ENCODE measurements at places on chromosomes 11 and 22.

GRCh38 chr11:72292106-72292785 is 48.3 kb upstream of the PHOX2A start:
- H3K27me3 ChIP-seq = no peaks in the 10 kb centered on the region
- no peak overlapping the region for H3K27ac ChIP-seq
- H3K4me3 ChIP-seq = no peak overlapping the region
- no peak for DNase-seq
- no peaks in the 10 kb centered on the region for H3K4me1 ChIP-seq

DNA sequence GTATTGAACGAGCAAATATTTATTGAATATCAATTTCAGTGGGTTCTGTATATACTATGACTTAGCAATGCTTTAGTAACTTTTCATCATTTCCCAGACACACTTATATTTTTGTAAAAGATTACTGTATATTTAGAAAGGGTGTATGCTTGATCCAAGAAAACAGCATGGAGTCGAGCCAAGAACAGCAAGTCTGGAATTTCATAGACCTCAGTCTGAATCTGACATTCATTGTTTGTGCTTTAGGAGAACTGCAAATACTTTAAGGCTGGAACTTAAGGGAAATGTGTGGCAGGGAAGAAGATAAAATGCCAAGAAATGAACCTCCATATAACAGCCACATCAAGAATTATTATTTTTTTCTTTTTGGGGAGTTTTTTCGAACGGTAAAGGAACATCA is 1156.8 kb downstream of the LRRC4C start:
- DNase-seq = no peak
- no peaks in the 10 kb centered on the region for H3K27me3 ChIP-seq
- H3K4me1 ChIP-seq = no peaks in the 10 kb centered on the region
- no peak overlapping the region for H3K27ac ChIP-seq
- no peaks in the 10 kb centered on the region for H3K36me3 ChIP-seq
- H3K4me3 ChIP-seq = no peak overlapping the region

DNA sequence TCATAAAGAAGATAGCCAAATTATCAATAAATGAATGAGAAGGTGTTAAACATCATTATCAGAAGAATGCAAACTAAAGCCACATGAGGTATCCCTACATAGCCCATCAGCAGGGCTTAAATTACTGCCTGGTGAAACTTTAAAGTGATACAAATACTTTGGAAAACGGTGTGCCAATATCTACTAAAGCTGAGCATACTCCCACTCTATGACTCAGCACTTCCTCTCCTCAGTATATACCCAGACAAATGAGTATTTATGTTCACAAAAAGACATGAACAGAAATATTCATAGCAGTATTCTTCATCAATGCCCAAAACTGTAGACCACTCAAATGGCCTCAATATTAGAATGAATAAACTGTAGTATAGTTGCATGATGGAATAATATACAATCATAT is 284.6 kb upstream of the ZC3H12C start:
- no peaks in the 10 kb centered on the region for H3K4me1 ChIP-seq
- no peak overlapping the region for H3K27ac ChIP-seq

GRCh38 chr11:10192036-10192435 is 102.0 kb downstream of the SBF2 start:
- no peak for DNase-seq
- H3K4me1 ChIP-seq = peaks cover 5% of the 10 kb centered on the region
- H3K4me3 ChIP-seq = no peak overlapping the region
- H3K36me3 ChIP-seq = peaks cover 8% of the 10 kb centered on the region
- no peak overlapping the region for H3K27ac ChIP-seq

DNA sequence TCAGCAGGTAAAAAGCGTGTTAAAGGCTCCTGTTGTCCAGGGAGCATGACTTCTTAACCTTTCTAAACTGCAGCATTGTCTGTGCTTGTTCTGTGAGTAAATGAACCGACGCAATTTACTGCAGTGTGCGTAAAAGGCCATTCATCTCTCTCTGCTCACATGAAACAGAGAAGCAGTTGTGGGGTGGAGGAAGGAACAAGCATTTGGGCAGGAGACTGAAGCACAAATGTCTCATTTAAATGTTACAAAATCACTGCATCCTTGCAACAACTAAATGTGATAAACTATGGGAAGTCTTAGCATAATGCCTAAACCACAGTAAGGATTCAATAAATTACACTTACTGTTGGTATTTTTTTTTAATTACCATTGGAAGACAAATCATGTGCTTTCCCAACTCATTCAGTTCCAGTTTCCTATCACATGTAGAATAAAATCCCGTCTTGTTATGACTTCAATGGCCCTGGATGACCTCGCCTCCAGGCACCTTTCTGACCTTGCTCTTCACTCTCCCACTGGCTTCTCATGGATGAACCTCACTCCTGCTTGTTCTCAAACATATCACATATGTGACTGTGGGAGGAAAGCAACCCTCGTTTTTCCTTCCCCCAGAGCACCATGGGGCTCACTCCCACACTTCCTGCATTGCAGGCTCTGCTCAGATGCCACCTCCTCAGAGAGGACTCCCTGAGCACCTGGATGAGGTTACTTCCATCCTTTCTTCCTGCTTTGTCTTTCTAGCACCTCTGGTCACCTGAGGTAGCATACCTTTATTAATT is 21.6 kb upstream of the RFPL2 start:
- H3K4me1 ChIP-seq = peaks cover 2% of the 10 kb centered on the region
- no peak overlapping the region for H3K27ac ChIP-seq
- no peak for DNase-seq
- no peak overlapping the region for H3K4me3 ChIP-seq
- no peaks in the 10 kb centered on the region for H3K36me3 ChIP-seq

GRCh38 chr22:49325531-49326395 is 501.9 kb downstream of the BRD1 start:
- no peak for DNase-seq
- peaks cover 51% of the 10 kb centered on the region for H3K27me3 ChIP-seq
- no peak overlapping the region for H3K4me3 ChIP-seq
- no peak overlapping the region for H3K27ac ChIP-seq

DNA sequence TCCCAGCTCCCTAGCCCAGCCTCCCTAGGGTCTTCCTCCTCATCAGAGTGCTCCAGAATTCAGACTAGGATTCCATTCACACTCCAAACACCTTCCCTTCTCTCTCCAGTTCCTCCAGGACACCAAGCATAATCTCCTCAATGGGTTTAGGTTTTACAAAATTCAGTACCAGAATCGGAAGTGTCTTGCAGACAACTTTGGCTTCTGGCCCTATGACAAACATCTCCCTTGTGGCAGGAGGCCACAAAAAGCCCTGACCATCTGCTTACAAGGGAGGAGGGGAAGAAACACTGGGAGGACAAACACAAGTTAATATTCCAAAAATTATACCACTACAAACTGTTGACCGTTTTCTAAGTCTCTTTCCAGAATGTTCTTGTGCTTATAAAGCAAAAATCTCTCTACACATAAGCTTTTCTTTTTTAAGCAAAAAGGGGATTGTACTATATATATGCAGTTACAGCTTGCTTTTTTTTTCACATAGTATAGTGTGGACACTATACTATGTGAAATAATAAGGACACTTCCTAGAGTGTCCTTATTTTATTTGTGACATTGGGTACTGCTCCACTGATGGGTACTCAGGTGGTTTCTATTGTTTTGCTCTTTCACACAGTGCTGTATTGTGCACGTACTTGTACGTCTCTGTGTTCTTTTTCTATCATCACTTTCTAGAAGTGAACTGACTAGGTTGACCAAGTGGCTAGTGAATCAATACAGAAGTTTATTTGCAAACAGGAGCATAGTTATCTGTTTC is 78.7 kb downstream of the BDNF start:
- H3K36me3 ChIP-seq = no peaks in the 10 kb centered on the region
- no peak overlapping the region for H3K27ac ChIP-seq
- no peak for DNase-seq
- no peak overlapping the region for H3K4me3 ChIP-seq
- no peaks in the 10 kb centered on the region for H3K27me3 ChIP-seq
- no peaks in the 10 kb centered on the region for H3K4me1 ChIP-seq

GRCh38 chr11:126063507-126063852 is 814 bp upstream of the CDON start:
- DNase-seq = no peak

DNA sequence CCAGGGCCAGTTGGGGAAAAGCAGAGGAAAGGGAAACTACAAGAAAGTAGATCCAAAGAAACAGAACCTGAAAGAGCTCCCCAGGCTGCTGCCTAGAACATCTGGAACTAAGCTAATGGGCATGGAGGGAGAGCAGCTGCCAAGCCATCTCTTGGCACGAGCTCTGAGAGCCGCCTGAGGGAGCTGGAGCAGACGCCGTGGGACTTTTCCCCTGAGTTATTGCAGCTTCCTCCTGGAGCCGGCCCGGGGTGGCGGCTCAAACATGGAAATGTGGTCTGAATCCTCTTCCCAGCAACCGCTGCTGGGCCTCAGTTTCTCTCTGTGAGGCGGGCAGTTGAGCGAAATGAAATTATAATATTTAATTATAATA is 41.8 kb downstream of the LIF start:
- no peak for DNase-seq
- no peaks in the 10 kb centered on the region for H3K36me3 ChIP-seq
- H3K4me3 ChIP-seq = no peak overlapping the region
- H3K27me3 ChIP-seq = no peaks in the 10 kb centered on the region
- H3K4me1 ChIP-seq = peaks cover 2% of the 10 kb centered on the region

DNA sequence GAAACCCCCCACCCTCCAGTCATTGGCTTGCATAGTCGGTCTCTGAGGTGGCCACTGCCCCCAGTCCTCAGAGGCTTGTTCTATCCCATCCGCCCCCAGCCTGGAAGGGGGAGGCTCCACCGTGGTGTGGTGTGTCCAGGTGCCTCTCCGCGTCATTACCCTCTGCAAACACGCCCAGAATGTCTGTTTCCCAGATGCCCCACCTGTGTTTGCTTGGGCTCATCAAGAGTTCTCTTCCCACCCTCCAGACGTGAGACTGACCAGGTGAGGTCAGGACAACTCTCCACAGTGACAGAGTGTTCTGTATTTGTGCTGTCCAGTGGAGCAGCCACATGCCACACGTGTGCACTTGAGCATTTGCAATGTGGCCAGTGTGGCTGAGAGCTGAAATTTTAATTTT is 24.9 kb downstream of the LRRC10B start:
- no peaks in the 10 kb centered on the region for H3K36me3 ChIP-seq
- H3K4me1 ChIP-seq = no peaks in the 10 kb centered on the region
- no peak for DNase-seq

- no peak overlapping the region for H3K27ac ChIP-seq
- no peak for DNase-seq
- H3K36me3 ChIP-seq = no peaks in the 10 kb centered on the region
- H3K27me3 ChIP-seq = peaks cover 33% of the 10 kb centered on the region
- H3K4me3 ChIP-seq = no peak overlapping the region
Measured at GRCh38 chr11:90113541-90113940, 20.9 kb upstream of the NAALAD2 start.

DNA sequence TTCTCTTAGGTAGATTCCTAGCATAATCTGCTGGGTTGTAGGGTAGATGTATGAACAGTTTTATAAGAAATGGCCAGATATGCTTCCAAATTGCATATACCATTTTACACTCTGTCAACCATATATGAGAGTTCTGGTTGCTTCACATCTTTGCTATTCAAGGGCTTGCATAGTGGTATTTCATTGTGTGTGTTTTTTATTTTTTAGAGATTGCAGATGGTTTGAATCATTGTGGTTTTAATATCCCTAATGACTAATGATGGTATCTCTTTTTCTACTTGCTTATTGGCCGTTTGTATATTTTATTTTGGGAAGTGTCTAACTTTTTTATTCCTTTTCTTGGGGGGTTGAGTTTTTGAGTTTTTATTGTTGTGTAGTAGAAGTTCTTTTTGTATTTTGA is 26.9 kb downstream of the RNF214 start:
- H3K27ac ChIP-seq = no peak overlapping the region
- peaks cover 14% of the 10 kb centered on the region for H3K36me3 ChIP-seq
- peaks cover 19% of the 10 kb centered on the region for H3K4me1 ChIP-seq
- no peaks in the 10 kb centered on the region for H3K27me3 ChIP-seq

DNA sequence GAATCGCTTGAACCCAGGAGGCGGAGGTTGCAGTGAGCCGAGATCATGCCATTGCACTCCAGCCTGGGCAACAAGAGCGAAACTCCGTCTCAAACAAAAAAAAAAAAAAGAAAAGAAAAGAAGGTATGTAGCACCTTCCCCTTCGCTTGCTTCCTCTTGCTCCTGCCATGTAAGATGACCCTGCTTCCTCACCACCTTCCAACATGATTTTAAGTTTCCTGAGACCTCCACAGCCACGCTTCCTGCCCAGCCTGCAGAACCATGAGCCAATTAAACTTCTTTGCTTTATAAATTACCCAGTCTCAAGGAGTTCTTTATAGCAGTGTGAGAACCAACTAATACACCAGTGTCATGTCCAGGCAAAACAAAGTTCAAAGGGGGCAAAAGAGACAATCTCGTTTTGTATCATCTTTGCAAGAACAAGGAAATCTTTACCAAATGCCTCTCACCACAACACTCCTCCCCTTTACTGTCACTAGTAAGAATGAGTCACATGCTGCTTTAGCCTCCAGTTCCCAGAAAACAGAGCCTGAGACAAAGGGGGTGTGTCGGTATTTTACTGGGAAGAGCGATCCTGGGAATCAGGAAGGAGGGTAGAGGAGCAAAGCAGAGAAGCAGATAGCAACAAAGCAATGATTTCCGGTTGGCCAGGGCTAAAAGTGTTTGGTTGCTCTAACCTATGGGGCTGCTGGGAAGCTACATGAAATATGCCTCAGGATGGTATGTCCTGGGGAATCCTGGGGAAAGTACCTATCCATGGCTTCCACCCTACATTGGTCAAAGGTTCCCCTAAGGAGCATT is 10.5 kb upstream of the MCHR1 start:
- H3K27ac ChIP-seq = peak overlapping the region; percentile 6
- H3K4me1 ChIP-seq = peaks cover 7% of the 10 kb centered on the region
- H3K27me3 ChIP-seq = no peaks in the 10 kb centered on the region

- no peaks in the 10 kb centered on the region for H3K36me3 ChIP-seq
- H3K4me1 ChIP-seq = peaks cover 13% of the 10 kb centered on the region
- no peak overlapping the region for H3K27ac ChIP-seq
- no peak for DNase-seq
- peaks cover 28% of the 10 kb centered on the region for H3K27me3 ChIP-seq
Measured at GRCh38 chr11:74412733-74413359, 14.6 kb upstream of the PGM2L1 start.

- H3K4me1 ChIP-seq = no peaks in the 10 kb centered on the region
- no peak overlapping the region for H3K27ac ChIP-seq
- H3K27me3 ChIP-seq = no peaks in the 10 kb centered on the region
- H3K4me3 ChIP-seq = no peak overlapping the region
- no peaks in the 10 kb centered on the region for H3K36me3 ChIP-seq
Measured at GRCh38 chr22:48702573-48703264, 1125.0 kb downstream of the BRD1 start.

DNA sequence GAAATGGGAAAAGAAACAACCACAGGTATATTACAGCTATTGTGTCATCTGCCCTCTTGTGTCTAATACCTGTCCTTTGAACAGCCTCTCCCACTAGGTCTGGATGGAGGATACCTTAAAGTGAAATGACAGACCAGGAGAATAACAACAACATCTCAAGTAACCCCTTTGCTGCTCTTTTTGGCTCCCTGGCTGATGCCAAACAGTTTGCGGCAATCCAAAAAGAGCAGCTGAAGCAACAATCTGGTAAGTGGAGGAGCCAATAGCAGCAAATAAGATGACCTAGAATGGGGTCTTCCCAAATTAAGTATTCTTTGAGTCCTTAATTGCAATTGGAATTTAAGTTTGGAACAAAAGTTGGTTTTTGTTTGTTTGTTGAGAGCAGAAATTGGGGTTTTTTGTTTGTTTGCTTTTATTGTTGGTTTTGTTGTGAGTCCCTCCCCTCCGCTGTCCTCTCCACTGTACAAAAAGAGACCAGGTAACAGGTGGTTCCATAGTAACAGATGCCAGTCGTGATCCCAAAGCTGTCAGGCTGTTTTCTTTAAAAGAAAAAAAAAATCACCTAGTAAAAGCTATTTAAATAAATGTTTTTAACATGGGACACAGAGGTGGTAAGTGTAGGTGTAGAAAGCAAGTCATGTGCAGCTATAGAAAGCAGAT is 5.7 kb downstream of the UBE4A start:
- peak overlapping the region; percentile 54 for H3K27ac ChIP-seq
- DNase-seq = no peak
- H3K4me1 ChIP-seq = peaks cover 31% of the 10 kb centered on the region
- peaks cover 1% of the 10 kb centered on the region for H3K36me3 ChIP-seq
- no peaks in the 10 kb centered on the region for H3K27me3 ChIP-seq

All from T-helper 17 cell (primary cell).